ENCODE measurements at places on chromosomes 4 and X.
A peak's percentile ranks its signal among the peaks of the same experiment; 100 is the strongest.

- DNase-seq, result no peak
Observed at GRCh38 chr4:5965225-5965624, 53.0 kb downstream of the C4orf50 start.

GRCh38 chr4:144873226-144873990, 224.6 kb downstream of the ANAPC10 start:
- no peak for DNase-seq

GRCh38 chr4:123127218-123127617, 204.8 kb upstream of the NUDT6 start:
- no peak for DNase-seq

GRCh38 chr4:87097075-87097474, 123.3 kb downstream of the KLHL8 start:
- no peak for DNase-seq

DNA sequence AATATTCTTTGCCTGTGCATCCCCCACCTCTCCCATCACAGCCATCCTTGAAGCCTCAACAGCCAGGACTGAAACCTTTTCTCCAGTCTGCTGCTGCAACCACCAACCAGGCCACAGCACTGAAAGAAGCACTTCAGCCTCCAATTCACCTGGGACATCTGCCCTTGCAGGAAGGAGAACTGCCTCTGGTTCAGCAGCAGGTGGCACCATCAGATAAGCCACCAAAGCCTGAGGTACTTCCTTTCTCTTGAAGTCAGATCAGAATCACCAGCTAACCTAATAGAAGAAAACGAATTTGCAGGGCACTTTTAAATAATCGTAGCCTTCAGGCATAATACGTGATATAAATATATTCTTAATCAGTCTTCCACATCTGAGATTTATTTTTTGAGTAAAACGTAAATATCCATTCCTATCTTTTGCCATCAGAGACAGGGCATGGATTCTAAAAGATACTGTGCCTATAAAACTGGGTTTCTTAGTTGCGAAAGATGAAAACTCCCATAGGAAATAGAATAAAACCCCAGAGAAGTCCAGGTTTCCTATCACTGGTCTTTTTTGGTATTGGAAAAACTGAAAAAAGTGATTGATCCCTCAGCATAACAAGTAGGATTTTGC, 9.5 kb downstream of the AMBN start:
- peak; percentile 24 for DNase-seq

DNA sequence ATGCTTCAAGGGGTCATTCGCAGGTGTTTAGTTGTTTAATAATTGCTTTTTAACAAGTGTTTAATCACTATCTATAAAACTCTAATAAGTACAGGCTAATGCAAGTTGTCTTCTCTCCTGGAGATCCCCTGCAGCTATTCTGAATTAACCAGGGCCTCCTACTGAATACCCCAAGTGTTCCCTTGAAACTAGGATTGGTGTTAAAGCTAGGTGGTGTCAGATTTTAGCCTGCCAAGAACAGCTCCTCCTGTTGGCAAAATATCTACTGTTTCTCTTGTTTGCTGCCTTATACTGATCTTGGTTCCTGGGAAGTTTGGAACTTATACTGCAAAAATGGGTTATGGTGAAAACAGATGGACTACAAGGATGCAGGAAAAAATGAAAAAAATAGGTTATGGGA, 26.1 kb upstream of the TMEM154 start:
- no peak for DNase-seq

DNA sequence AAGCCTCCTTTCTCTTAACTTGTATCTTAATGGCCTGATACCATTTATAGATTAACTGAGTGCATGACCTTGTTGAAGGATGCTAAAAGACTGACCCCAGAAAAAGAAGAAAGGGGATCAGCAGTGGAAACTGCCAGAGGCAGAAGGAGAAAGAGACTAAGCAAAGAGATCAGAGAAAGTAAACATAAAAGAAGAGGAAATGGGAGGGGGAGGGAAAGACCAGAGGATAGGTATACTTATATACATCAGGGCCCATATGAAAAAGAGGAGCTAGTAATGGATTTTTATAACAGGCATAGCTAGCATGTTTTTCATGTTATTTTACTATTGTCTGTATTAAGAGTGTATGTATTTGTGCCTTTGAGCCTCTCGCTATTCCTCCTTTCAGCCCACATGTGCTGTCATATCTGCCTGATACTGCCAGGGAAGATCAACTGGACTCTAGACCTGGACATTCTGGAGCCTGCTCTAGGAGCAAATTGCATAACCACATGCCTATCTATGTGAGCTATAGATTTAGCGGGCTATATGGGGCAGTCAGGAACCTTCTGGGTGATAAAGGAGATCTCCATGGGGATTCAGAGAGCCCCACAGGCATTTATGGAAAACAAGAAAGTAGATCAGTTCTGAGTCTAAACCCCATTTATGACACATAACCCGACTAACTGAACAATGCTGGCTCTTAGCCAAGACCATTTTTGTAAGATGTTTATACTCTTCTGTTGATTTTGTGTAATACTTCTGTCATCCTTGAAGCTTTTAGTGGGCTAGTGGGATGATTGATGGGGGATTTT, 13.4 kb upstream of the SNX12 start:
- no peak for DNase-seq

- DNase-seq, result no peak
Observed at GRCh38 chr4:177964061-177964460, 521.8 kb upstream of the AGA start.

GRCh38 chr4:41305476-41305875, 48.7 kb downstream of the UCHL1 start:
- DNase-seq, result no peak

- no peak for DNase-seq
Observed at GRCh38 chrX:54842607-54843006, 35.1 kb downstream of the MAGED2 start.

DNA sequence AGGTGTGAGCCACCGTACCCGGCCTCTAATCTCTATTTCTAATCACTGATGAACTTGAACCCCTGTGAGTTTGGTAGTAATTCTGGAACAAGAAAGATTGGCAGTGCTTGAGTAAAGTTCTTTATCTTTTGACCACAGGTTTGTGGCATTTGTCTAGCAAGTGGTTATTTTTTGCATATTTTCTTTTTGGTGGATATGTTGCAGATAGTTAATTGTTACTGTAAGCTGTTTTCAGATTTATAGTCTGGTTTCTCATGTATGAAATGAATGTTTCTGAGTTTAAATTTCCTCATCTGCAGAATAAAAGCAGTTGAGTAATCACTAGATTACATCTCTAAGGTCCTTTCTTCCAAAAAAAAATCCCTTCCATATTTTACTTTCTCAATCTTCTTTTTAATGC, 105.2 kb downstream of the GASK1B start:
- no peak for DNase-seq

GRCh38 chr4:3190549-3190948, 58.4 kb upstream of the MSANTD1 start:
- DNase-seq, result no peak

GRCh38 chr4:24973747-24974601, 56.8 kb downstream of the LGI2 start:
- DNase-seq, result no peak
